ENCODE measurements at places on chromosomes 16 and 17.

- H3K27me3 ChIP-seq, result peaks cover 20% of the 10 kb centered on the region
- H3K4me1 ChIP-seq, result peaks cover 14% of the 10 kb centered on the region
- H3K36me3 ChIP-seq, result peaks cover 6% of the 10 kb centered on the region
- H3K27ac ChIP-seq, result no peak within 1 kb of the TSS
Measured at GRCh38 chr16:66578651-66579531, at the start of gene CMTM2. Gene CMTM2 (plus strand): TSS chr16:66579463. CDS start chr16:66579608, 145 bp downstream.

DNA sequence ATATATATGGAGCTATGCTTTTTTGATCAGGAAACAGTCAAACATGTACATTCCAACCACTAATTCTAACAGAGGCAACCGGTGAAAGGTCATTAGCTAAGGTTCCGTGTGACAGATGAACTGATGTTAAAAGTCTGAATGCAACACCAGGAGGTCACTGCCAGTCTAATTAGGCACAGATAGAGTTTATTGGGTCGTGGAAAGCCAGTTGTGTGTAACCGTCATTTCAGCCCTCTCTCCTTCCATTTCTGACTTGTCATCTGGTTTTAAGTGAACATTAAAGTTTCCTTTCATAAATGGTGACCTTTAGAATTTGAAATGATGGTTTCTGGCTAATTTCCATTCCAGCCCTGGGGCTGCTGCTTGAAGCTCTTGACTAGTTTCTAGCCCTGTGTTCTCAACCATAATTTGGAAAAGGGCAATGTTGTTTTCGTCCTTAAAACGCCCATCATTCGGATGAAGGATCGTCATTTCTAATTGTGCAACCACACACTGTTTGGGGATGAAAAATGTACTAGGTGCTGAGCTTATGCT, 23.9 kb downstream of the CACNG3 start:
- H3K36me3 ChIP-seq, result no peaks in the 10 kb centered on the region
- no peak for DNase-seq
- H3K27ac ChIP-seq, result no peak overlapping the region
- no peaks in the 10 kb centered on the region for H3K4me1 ChIP-seq

DNA sequence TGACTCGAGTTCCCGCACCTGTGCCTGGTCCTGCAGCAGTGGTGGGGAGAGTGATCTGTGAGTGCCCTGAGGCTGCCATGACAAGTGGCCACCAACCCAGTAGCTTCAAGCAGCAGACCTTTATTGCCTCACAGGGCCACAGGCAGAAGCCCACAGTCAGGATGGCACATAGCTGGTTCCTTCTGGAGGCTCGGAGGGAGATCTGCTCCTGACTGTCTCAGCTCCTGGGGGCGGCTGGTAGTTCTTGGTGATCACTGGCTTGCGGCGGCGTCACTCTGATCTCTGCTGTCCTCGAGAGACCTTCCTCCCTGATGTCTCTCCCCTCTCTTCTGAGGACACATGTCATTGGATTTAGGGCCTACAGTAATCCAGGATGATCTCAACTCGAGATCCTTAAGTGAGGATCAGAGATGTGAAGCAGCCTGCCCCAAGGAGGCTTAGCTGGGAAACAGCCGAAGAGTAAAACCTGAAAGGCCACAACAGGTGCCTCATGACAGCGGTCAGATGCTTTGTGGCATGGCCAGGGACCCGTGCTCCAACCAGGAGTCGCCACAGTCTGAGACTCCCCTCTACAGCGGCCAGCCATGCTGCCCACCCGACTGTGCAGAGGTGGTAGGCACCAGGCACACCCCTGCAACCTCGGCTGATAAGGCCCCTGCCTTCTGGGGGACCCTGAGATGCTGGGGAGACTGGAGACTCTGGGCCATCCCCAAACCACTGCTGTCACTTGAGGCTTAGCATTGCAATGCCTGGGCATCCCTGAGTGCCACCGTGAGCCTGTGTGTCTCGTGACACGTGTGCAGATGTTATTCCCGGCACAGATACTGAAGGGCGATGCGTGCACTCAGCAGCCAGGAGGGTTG, 30.0 kb upstream of the SLC38A10 start:
- no peak overlapping the region for H3K4me3 ChIP-seq
- H3K27ac ChIP-seq, result no peak overlapping the region
- H3K4me1 ChIP-seq, result peaks cover 16% of the 10 kb centered on the region
- no peak for DNase-seq
- H3K27me3 ChIP-seq, result no peaks in the 10 kb centered on the region
- no peaks in the 10 kb centered on the region for H3K36me3 ChIP-seq

- H3K27ac ChIP-seq, result no peak overlapping the region
- DNase-seq, result peak; percentile 67
- H3K4me1 ChIP-seq, result peaks cover 32% of the 10 kb centered on the region
- H3K36me3 ChIP-seq, result no peaks in the 10 kb centered on the region
- no peak overlapping the region for H3K4me3 ChIP-seq
Measured at GRCh38 chr17:83152745-83153611, 73.6 kb downstream of the METRNL start.

GRCh38 chr17:54307351-54307750, 484.6 kb downstream of the KIF2B start:
- no peaks in the 10 kb centered on the region for H3K36me3 ChIP-seq
- DNase-seq, result no peak
- H3K4me1 ChIP-seq, result no peaks in the 10 kb centered on the region

All from type B pancreatic cell (in vitro differentiated cells).